ENCODE measurements at places on chromosomes 6 and 20.

DNA sequence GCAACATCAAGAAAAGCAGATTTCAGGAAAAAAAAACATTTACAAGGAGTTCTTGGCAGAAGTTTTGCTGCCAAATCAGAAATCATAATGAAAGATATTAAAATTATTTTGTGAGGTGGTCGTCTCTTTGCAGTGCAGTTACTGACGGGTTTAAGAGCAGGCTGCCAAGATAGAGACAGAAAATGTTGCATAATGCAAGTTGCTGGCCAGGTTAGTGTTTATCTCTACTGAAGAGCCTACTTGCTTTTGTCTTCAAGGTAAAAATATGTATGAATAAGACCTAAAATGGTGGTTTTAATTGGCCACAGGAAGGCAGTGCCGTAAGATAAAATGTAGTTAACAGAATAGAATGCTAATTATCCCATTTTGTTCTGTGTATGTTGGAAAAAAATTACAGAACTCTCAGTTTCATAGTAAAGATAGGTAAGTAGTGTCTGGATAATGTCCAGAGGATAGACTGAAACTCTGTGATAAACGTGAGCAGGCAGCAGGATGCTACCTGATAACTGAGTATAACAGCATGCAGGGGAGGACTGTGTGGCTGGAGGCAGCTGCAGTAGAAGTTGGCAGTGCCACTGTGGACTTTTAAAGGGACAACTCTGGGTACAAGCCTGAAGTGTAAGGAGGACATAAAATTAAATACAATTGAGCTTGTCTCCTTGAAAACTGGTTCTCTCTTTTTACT is 13.9 kb downstream of the FOXO3 start:
- DNase-seq: no peak

DNA sequence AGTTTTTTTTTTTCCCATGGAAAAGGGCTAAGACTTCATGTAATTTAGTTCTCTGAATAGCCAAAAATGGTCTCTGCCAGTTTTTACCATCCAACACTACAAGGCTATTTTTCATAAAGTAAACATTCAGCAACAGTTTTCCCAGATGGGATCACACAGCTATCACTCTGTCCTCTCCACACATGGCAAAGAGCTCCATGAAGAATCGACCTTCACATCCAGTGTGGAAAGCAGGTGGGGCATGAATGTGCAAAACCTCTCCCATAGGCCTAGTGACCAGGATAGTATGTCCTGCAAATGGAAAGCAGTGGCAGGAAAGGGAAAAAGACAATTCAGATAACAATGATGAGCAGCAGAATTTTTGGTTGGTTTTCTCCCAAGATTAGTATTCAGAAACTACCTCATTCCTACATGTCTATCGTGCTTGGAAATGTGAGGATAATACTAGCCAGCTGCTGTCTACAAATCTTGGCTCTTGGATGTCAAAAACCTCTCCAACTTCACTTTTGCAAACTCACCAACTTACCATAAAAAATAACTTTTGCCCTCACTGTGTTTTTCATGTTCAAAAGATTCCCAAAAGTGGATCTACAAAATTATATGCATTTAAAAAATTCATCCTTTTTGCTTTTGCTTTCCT is 159.7 kb upstream of the MCHR2 start:
- DNase-seq: no peak

DNA sequence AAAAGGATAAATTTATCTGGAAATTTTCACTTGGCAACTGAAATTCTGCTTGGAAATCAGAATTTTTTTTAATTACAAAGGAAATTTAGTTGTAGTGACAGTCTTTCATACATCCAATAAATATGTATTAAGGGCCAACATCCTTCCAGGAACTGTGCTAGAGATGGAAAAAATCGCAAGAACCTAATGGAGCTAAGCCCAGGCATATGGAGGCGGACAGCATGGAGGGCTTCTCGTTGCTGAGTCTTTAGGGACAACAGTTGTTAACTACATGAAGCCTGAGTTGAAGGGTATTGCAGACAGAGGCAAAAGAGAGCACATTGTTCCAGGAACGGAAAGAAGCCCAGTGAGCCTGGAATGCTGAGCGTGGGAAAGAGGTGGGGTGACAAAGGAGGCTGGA is 208.9 kb downstream of the IBTK start:
- DNase-seq: peak; percentile 38

DNA sequence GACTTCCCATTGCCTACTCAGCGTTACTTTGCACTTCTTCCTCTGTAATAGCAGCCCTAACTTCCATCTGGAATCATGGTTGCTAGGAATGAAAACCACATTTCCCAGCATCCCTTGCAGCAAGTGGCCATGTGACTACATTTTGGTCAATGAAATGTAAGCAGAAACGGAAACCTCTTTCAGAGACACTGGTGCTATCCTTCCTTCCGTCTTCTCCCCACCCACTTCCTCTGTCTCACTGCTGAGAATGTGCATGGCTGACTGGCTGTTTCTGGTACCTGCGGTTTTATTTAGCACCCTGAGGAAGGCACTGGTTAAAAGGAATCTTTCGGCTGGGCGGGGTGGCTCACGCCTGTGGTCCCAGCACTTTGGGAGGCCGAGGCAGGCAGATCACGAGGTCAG is 107.4 kb downstream of the SCML4 start:
- DNase-seq: no peak

DNA sequence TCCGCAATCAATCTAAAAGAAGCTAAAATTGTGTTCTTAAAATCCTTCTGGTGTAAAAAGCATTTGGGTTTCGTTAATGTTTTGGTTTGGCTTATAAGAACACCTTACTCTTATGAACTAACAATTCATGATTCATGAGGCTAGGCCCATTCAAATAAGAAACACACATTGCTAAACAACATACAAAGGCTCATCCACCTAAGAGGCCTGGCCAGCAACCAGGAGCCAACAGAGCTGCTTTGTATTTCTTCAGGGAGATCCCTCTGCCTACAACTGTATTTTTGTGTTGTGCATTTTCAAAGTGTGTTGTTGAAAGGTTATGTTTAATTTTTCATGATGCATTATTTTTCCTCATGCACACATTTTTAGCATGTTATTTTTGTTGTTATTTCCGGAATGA is 98.6 kb downstream of the PTPRK start:
- DNase-seq: no peak

DNA sequence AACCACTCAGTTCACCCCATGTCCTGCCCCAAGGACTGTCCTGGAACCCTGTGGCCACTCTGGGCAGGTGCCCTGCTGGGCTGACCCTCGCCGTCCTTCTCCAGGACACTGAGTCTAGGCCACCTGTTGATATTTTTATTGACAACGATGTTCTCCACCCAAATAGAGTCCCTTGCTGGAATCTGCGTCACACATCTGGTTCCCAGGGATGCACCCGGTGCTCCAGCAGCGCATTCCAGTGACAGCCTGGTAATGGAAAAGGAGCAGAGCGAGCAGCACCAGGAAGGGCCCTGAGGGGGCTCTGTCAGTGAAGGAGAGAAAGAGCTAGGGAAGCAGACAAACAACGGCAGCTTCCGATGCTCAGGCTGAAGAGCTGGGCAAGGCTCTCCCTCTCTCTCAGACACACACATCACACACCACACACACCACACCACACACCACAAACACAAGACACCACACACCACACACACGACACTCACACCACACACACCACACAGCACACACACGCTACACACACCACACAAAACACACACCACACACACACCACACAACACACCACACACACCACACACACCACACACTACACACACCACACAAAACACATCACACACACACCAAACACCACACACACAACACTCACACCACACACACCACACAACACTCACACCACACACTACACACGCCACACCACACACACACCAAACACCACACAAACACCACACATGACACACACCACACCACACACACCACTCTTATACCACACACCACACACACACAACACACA is 117.9 kb upstream of the THBS2 start:
- DNase-seq: peak; percentile 62

- DNase-seq: no peak
Measured at GRCh38 chr6:155411154-155412052, 44.2 kb downstream of the NOX3 start.

- no peak for DNase-seq
Measured at GRCh38 chr20:9348747-9349146, 165.6 kb upstream of the LAMP5 start.

DNA sequence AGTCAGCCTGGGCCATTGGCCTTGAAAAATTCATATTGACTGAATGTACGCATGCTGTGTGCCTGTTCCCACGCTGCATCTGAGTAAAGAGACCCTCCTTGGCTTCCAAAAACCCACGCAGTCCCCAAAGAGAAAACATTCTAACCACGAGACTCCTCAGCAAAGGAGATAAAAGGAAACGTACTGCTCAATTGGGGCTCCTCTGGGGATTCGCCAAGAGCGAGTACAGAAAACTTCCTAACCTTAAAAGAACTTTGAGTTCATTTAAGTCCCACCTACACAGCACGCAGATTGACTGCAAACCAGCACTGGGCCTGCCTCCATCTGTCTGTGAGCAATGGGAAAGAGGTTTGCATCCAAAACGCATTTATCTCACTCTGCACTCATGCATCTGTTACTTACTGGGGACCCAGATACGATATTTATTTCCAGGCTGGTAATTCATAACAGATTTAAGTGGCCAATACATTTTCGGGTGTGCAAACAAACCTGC is 505.9 kb upstream of the CHD6 start:
- no peak for DNase-seq

- no peak for DNase-seq
Measured at GRCh38 chr6:139982195-139982594, 607.7 kb upstream of the CITED2 start.

DNA sequence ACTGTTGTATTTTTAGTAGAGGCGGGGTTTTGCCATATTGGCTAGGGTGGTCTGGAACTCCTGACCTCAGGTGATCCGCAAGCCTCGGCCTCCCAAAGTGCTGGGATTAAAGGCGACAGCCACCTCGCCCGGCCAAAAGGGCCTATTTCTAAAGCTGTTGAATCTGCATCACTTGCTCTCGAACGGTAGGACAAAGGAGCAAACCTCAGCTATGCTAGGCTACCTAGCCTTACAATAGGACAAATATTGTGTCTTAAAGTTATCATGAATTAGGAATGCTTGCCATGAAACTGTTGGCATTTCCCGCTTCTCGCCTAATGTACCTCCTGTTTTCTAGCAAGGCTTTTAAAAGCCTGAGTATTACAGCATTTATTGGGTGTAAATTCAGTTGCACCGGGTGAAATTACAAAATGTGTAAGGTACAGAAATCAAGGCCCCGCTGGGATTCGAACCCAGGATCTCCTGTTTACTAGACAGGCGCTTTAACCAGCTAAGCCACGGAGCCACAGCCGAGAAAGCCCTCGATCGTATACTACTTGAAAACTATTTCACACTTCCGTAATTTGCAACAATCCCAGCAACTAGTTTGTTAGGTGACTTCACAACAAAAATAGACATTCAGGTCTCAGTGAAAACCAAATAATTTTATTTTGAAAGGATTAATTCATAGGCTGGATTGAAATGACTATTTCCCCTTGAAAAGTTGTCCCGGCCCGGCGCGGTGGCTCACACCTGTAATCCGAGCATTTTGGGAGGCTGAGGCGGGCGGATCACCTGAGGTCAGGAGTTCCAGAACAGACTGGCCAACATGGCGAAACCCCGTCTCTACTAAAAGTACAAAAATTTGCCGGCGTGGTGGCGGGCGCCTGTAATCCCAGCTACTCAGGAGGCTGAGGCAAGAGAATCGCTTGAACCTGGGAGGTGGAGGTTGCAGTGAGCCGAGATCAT is 211.6 kb upstream of the ZNF184 start:
- DNase-seq: no peak

- DNase-seq: no peak
Measured at GRCh38 chr20:49711667-49711987, 2.1 kb downstream of the B4GALT5 start.

DNA sequence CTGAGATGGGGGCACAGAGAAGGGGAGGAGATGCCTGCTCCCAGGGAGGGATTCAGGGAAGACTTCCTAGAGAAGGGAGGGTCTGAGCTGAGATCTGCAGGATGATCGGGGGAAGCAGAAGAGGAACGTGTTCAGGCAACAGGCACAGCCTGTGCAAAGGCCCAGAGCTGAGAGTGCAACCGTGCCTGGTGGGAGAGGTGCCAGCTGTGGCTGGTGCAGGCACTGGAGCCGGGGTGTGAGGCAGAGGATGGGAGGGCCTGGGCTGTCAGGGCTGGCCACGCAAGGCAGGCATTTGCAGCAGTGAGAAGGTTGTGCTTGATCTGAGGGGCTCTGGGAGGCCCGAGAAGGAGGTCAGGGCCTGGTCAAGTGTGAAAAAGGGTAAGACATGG is 27.7 kb downstream of the PTGIS start:
- no peak for DNase-seq

GRCh38 chr6:148559848-148560433 is 186.9 kb upstream of the UST start:
- DNase-seq: peak; percentile 85

DNA sequence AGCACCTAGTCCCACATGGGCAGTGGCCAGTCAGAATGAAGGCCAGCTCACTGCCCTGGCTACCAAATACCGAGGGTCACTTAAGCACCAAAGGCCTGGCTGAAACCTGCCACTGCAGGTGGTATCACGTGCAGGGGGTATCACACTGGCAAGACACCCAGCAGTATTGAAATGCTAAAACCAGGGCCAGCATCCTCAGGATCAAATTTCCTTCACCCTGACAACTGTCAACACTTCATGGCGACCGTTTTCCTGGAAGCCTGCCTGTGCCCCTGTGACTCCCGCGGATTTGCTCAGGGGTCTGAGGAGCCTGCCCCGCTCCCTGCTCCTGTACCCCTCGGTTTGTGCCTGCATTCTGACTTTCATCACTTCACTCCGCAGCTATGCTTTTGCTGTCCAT is 151.1 kb downstream of the TTLL2 start:
- no peak for DNase-seq

DNA sequence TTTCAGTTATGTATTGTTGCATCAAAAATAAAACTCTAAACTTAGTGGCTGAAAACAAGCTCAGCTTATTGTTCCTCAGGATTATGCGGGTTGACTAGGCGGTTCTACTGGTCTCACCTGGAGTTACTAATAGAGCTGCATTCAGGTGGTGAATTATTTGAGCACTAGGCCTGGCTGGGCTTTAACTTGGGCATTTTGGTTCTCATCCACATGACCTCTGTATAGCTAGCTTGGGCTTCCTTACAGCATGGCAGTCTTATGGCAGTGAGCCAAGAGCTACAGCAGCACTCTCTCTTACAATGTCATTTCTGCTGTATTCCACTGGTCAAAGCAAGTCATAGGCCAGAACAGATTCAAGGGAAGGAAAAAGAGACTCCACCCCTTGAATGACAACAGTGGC is 1.6 kb downstream of the PGBD1 start:
- DNase-seq: no peak

DNA sequence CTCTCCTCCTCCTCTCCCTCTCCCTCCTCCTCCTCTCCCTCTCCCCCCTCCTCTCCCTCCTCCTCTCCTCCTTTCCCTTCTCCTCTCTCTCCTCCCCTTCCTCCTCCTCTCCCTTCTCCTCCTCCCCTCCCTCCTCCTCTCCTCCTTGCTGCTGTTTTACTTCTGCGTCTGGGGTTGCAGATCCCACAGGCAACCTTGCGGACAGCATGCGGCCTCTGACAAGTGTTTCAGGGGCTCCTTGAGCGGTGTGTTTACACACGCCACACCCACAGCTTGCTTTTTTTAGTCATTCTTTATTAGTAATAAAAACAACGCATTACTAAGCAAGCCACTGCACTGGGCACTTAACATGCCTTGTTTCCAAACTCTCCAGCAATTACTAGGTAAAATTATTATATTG is 81.9 kb downstream of the TFAP2C start:
- no peak for DNase-seq
